ENCODE measurements at places on chromosomes 2 and 18.

- DNase-seq, result no peak
These were observed 47.5 kb downstream of the ARID5A start for GRCh38 chr2:96584017-96584416.

DNA sequence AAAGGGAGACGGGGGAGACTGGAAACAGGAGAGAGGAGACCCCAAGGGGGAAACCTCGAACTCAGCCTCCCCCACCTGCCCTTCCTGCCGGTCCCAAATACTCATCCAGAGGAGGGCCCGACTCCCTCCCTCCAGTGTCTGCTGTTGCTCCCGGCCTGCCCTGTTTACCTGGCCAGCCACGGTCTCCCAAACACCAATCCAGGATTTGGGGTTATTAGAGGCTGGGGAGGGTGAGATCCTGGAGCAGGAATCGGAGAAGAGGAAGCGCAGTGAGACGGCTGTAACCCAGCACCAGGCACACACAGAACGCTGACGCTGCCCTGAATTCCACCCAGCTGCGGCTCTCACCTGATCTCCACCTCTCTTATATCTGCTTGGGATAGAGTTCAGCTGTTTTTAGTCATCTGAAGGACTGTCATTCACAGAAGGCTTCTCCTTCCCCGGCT is 213.0 kb downstream of the TNS1 start:
- DNase-seq, result no peak

DNA sequence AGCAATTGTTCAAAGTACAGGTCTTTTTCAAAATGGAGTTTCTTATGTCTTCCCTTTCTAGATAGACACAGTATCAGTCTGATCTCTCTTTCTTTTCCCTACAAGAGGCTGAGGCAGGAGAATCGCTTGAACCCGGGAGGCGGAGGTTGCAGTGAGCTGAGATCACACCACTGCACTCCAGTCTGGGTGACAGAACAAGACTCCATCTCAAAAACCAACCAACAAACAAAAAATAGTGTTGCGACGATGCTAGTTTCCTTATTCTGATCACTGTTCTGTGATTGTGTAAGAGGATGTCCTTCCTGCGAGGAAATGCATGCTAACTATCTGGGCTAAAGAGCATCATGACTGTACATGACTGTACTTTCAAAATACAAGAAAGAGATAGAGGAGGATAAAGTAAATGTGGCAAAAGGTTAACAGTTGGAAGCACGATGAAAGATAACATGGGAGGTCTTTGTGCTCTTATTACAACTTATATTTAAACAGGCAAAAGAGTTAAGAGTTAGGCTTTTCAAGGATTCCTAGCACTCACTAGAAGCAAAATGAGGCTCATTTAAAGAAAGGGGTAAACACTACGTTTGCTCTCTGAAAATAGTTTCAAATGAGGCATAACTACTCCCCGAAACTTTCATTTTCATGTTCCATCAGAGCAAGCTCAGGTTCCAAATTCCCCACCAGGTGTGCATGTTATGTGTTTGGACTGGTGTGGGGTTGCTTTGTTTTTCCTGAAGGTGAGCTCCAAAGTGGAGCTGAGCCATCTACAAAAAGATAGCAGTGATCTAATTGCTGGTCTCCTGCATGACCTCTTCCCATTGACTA is 23.8 kb downstream of the SOWAHC start:
- DNase-seq, result no peak

- no peak for DNase-seq
These were observed 142.8 kb upstream of the LMAN1 start for GRCh38 chr18:59501920-59502273.

GRCh38 chr2:176111846-176112374 is 4.7 kb upstream of the HOXD10 start:
- no peak for DNase-seq

GRCh38 chr2:88170472-88170892 is 336 bp downstream of the THNSL2 start:
- DNase-seq, result no peak

DNA sequence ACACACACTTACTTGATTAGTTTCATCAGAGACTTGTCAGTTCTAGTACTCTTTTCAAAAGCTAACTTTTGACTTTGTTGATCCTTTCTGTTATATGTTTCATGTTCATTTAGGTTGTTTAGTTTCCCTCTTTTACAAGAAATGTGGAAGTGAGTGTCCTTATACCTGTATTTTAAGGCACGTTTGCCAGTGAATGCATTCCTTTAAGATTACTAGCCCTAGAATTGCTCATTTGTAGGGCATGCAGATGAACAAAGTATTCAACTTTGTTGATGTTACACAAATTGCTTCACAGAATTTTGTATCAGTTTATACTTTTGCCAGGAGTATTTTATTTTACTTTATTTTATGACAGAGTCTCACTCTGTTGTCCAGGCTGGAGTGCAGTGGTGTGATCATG is 6.3 kb downstream of the IL1RL2 start:
- no peak for DNase-seq

- DNase-seq, result no peak
These were observed 53.7 kb upstream of the LRRC30 start for GRCh38 chr18:7177116-7177744.

- no peak for DNase-seq
These were observed 400.5 kb upstream of the TCF4 start for GRCh38 chr18:55988537-55988936.
